ENCODE measurements at places on chromosomes 7 and 10.

GRCh38 chr10:115998301-115998700 lies 274.7 kb downstream of the GFRA1 start:
- no peak for DNase-seq

DNA sequence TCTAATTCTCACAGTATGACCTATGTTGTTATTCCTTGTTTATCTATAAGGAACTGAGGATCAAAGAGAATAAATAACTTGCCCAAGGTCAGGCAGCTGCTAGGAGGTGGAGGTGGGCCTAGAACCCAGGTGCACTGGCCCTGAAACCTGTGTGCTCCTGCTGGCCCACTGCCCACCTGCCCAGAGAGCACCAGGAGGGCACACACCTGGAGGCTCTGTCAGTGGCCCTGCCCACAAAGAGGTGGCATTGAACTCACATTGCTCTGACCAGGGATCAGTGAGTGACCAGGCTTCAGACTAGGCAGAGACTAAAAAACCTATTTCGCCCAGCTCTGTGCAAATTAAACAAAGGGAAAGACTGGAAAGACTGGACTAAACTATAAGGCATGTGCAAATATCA lies 210.6 kb downstream of the TNS3 start:
- DNase-seq, result no peak

DNA sequence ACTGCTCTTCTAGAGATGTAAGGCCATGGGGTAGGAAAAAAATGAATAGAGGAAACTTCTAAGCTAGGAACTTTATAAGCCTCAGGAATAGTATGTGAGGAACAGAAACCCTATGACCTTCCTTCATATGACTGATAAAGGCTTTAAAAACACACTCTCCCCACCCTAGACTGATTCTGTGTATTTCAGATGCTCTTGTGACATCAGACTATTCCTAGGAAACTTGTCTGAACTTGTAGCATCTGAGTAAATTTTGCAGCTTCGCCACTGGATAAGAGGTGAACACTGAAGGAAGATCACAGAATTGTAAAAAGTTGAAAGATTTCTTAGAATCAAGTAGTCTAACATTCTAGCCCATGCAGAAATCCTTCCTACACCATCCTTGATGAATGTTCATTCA lies 31.0 kb upstream of the CBLL1 start:
- DNase-seq, result no peak

GRCh38 chr10:14740684-14741247 lies 33.9 kb downstream of the FAM107B start:
- DNase-seq, result no peak

- no peak for DNase-seq
Observed at GRCh38 chr7:417973-418601, 101.6 kb downstream of the PDGFA start.

DNA sequence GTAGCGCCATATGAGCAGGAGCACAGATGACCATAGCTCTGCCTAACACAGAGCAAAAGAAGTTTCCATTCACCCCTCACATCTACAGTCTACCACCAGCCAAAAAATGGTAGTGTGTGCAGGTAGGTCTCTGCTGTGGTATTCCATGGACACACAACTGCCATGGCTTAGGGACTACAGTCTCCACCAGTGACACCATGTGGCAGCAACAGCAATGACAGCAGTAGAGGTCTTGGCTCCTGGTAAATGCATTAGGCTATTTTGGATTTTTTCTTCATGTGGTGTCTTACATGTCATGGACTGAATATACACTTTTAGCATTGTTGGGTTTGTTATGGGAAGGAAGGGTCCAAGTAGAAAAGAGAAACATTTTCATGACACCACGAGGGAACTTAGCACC lies 70.1 kb upstream of the CABCOCO1 start:
- no peak for DNase-seq

DNA sequence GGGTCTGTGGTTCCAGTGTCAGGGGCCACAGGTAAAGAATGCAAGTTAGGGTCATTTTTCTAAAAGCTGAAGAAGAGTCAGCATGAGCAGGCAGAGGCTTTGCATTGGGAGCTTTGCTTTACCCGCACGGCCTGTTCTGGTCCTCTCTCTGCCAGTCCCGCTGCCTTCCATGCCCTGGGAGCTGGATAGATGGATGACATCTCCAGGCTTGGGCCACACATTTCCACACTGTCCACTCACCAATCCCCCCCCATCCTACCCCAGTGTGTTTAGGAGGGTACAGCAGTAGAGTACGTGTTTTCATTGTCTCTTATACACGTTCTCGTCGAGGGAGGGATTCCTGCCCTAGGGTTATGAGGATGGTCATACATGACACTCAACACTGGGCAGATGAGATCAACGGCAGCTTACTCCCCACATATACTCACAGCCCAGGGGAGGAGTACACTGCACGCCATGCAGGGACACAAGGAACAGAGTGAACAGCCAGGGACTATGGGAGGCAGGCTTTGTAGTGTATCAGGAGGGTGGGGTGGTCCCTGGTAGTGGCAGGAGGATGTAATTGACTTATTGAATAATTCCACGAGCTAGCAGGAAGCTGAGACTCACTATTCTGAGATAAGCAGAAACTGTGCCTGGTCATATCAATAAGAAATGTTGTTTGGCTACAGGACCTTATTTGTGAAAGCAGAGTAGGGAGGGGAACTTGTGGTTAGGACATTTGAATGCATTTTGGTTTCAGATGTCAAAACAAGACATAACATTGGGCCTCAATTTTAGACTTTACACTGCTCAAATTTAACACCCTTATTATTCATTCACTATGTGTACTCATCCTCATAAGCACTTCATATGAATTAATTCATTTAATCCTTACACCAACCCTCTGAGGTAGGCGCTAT lies 36.6 kb downstream of the PLPP4 start:
- no peak for DNase-seq

- DNase-seq, result no peak
Observed at GRCh38 chr7:126972571-126972970, 280.2 kb downstream of the GRM8 start.

- DNase-seq, result no peak
Observed at GRCh38 chr7:82539969-82540368, 96.4 kb upstream of the CACNA2D1 start.

DNA sequence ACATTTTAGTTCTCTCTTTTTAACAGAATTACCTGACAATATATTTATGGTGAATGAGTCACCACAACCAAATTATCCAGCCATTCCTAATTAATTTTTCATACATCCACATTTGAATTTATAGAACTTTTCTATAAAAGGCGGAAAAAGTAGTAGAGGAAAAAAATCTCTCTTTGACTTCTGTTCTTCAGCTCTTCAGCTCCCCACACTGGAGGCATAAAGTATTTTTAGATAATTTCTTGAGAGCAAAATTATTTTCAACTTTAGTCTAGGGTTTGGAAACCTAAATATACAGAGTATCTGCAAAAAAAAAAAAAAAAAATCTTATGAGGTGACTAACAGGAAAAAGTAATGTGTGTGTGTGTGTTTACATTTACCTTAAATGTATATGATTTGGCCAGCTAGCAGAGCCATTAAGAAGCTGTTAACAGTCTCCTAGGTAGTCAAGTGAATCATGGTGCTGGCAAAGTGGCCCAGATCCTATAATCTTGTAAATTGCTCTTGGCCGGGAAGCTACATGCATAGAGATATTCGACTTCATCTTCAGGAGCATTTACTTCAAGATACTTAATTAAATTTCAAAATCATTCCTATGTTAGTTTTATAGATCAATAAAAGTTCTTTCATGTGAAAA lies 383.1 kb upstream of the STEAP1 start:
- no peak for DNase-seq

DNA sequence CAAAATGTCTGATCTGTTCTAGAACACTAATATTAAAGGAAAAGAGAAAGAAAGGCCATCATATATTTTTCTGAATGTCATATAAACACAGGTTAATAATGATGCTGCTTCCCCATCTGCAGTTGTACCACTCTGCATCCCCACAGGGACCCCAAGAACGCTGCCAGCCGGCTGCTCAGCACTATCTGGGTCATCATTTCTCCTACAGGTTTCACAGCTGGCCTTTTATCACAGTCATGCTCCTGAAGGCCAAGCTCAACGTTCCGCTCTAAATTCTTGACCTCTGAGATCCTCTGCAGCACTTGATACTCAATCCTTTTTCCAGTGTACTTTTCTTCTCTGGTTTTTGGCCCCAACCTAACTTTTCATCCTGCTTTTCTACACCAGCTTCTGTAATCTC lies 4.8 kb downstream of the IDI1 start:
- no peak for DNase-seq

- peak; percentile 21 for DNase-seq
Observed at GRCh38 chr7:464454-465401, 54.9 kb downstream of the PDGFA start.

- DNase-seq, result no peak
Observed at GRCh38 chr10:60921633-60922032, 22.4 kb downstream of the RHOBTB1 start.

- no peak for DNase-seq
Observed at GRCh38 chr7:126723966-126724544, 528.7 kb downstream of the GRM8 start.

GRCh38 chr10:125299461-125299860 lies 139.1 kb upstream of the CTBP2 start:
- DNase-seq, result no peak

GRCh38 chr10:3093996-3094395 lies 26.6 kb downstream of the PFKP start:
- no peak for DNase-seq

DNA sequence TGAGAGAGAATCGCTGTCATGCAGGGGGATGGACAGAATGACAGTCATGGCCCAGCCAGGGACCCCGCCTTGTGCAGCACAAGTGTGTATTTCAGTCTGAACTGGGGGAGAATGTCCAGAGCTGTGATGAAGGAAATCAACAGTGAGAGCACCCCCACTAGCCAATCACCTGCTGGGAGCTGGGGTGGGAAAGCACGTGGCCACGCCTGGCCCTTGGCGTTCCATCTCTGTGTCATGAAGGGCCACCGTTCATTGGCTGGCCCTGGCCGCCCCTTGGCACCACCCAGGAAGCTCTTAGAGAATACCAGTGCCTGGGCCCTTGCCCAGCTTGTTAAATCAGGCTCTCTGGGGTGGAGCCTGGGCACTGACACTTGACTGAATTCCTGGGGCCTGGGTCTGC lies 22.8 kb downstream of the GRID1 start:
- DNase-seq, result no peak

DNA sequence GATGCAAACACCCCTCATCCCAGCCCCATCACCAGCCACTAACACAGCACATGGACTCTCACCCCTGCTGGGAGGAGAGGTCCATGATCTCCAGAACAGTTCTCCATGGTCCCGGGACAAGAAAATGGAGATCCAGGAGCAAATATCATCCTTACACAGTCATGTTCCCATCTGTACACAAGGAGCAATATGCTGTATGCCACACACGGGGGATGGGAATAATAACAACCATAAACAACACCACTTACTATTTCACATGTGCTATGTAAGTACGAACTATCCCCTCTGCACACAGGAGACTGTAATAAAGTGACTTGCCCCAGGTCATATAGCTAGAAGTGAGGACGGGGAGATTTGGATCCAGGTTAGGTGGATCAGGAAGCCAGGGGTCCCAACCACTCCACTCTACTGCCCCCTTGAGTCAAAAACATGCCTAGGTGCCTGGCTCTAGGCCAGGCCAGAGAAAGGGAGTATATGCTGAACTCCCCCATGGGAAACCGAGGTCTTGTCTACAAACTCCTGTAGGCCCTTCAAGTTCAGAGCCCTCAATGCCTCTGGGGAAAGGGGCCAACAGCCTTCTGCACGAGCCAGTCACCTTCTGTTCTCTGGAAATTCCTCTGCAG lies 34.1 kb downstream of the LRRC20 start:
- DNase-seq, result no peak

GRCh38 chr10:112461029-112461887 lies 14.2 kb downstream of the VTI1A start:
- no peak for DNase-seq

- DNase-seq, result no peak
Observed at GRCh38 chr10:4483811-4484210, 342.2 kb upstream of the AKR1E2 start.

DNA sequence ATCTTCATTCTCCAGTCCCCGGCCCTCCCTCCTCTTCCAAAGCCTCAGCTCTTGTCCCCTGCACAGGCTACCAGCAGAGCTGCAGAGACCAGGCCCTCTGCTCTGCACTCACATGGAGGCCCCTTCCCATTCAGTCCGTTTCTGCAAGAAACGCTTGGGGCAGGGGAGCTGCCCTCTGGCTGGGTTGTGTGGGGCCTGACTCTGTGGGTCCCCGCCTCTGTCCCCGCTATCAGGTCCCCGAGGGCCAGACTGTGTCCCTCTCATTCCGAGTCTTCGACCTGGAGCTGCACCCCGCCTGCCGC lies 1.5 kb downstream of the PCOLCE start:
- DNase-seq, result no peak

GRCh38 chr10:15482156-15482555 lies 111.1 kb upstream of the FAM171A1 start:
- no peak for DNase-seq

GRCh38 chr7:116432527-116432916 lies 67.0 kb upstream of the CAV2 start:
- DNase-seq, result no peak

DNA sequence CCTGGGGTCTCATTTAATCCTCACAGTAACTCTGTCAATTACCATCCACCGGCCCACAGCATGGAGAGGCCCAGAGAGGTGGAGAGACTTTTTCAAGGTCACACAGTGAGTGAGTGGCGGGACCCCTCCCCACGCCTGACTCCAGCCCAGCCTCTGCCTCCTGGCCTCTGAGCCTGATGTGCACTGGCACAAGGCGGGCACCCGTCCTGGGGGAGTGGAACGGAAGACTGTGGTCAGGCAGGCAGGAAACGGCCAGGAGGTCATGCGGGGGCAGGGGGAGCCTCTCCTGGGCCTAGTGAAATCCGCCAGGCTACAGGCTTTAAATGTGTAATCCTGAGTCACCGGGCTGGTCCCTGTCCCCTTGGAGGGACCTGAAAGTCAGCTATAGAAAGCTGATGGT lies 32.2 kb downstream of the ZCCHC24 start:
- DNase-seq, result peak; percentile 31

GRCh38 chr7:114989531-114989930 lies 67.6 kb downstream of the MDFIC start:
- no peak for DNase-seq

DNA sequence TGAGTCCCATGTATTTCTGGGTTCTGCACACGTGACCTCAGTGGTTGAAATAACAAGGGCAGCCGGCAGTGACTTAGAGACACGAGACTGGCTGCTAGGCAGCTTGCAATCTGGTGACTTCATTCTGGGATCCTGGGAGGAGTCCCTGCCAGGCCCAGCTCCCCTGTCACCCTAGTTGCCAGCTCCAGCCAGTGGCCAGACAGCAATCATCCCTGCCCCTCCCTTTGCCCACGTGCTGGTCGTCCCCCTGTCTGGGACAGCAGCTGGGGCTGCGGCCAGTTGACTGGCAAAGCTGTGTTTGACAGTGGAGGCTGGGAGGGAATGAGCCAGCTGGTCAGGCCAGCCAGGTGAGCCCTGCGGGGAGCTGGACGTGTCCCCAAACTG lies 30.0 kb downstream of the ADGRA1 start:
- no peak for DNase-seq

GRCh38 chr10:11934262-11934661 lies 108.3 kb downstream of the UPF2 start:
- DNase-seq, result no peak

GRCh38 chr10:122560279-122560804 lies at the start of gene DMBT1:
Gene DMBT1, plus strand, starts transcription at chr10:122560754. Its CDS starts 17 bp downstream, at chr10:122560771.
- DNase-seq, result no peak

Data from uterus (tissue), 4 donors.